Right ventricle myocardium superior (tissue), 1 donor: ENCODE measurements at places on chromosomes 12 and 14. TPM values are rescaled to one million over a fixed set of nuclear protein-coding genes. Genes with fewer than 3 reads are reported as not detected.

- DNase-seq: no peak
Observed at GRCh38 chr12:50520416-50521207, 15.8 kb downstream of the DIP2B start.

Gene SDS
- total RNA-seq: not detected

Gene CBLN3
- 0.65 TPM for total RNA-seq

Gene CCDC38
- 0.08 TPM for total RNA-seq

GRCh38 chr12:26233631-26234030, 38.3 kb downstream of the SSPN start:
- no peak for DNase-seq

DNA sequence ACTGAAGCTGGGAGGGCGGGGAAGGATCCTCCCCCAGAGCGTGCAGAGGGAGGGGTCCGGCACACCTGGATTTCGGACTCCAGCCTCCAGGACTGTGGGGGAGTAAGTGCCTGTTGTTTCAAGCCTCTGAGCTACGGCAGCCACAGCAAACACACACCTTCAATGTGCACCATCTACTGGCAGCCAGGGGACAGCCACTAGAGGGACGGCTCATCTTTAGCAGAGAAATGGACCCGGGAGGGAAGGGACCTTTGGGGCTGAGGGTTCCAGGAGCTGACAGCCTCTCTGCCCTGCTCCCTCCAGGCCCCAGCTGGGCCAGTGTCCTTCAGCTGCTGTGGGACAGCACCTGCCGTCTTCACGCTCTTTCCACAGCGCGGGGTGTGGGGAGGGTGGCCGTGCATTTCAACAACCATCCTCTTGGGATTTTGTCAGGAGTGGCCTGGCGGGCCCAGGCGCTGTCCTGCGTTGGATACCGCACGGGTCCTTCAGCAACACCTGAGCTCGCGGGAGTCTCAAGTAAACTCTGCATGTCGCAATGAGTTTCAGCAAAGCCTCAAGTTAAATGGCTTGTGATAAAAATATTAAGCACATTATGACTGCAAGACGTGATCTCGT, 209.2 kb upstream of the C14orf180 start:
- peak; percentile 38 for DNase-seq

GRCh38 chr12:105036937-105037649, 47.2 kb downstream of the ALDH1L2 start:
- DNase-seq: no peak

DNA sequence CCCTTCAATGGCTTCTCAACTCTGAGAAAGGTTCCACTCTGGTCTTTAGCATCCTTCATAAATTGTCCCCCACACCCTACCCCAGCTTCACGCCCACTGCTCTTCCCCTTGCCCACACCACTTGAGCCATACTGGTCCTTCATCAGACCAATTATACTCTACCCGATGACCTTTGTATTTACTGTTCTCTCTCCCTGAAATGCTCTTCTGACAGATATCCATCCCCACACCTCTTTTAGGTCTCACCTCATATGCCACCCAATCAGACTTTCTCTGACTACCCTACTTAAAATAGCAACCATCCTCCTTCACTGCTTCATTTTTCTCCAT, 135.7 kb downstream of the MED13L start:
- DNase-seq: no peak

DNA sequence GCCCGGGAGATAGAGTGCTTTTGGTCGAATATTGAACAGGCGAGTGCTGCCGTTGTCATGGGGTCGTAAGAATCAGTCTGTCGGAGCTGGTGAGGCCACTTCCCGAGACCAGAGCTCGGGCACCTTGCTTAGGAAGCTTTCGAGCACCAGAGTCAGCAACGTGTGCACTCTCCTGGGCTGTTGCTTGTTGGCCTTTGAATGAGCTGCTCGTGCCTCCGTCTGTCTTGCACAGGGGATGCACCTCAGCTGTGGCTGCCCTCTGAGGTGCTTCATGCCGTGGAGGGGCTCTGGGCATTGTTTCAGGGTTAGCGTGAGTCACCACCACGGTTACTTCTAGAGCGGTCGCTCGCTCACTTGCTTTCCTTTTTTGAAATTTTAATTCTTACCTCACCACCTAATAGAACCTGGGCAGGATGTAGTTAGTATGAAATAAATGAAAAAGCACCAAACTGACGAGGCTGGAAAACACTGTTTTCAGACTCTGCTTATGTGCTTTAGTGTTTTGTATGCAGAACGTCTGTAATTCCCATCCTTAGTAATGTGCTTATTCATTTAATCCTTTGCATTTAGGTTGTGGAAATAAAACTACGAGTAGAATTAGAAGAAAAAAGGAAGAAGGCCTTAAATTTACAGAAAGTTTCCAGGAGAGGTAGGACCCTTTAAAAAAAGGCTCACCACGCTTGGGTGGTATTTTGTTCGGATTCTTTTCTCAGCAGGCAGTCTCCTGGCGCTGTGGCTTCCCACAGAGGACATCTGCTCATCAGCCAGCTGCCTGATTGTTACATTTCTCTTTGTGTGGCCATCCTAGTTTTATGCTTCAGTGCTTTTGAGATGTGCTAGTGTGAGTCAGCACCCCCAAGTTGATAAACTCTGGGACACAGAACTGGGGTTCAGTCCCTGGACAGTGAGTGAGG, 40.6 kb downstream of the EP400 start:
- no peak for DNase-seq

Gene RNF212B
- total RNA-seq: not detected

- DNase-seq: no peak
Observed at GRCh38 chr12:51208016-51208660, 9.7 kb downstream of the POU6F1 start.

DNA sequence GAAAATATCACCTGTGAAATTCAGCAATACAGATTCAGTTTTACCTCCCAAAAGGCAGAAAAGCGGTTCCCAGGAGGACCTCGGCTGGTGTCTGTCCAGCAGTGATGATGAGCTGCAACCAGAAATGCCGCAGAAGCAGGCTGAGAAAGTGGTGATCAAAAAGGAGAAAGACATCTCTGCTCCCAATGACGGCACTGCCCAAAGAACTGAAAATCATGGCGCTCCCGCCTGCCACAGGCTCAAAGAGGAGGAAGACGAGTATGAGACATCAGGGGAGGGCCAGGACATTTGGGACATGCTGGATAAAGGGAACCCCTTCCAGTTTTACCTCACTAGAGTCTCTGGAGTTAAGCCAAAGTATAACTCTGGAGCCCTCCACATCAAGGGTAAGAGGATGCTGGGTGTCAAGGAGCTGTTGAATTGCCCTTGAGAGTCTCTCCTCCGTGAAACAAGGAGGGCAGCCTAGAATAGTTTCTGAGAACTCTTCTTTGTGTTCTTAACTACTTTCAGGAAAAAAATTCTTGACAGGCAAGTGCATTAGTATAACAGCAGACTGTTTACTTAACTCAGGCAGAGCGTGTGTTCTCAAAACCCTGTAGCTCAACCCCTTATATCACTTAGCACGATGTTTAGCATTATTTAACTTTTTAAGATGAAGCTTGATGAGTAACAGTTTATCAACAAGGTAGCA, 7.7 kb downstream of the TDP1 start:
- DNase-seq: no peak
